ENCODE measurements at places on chromosomes 4 and X.

DNA sequence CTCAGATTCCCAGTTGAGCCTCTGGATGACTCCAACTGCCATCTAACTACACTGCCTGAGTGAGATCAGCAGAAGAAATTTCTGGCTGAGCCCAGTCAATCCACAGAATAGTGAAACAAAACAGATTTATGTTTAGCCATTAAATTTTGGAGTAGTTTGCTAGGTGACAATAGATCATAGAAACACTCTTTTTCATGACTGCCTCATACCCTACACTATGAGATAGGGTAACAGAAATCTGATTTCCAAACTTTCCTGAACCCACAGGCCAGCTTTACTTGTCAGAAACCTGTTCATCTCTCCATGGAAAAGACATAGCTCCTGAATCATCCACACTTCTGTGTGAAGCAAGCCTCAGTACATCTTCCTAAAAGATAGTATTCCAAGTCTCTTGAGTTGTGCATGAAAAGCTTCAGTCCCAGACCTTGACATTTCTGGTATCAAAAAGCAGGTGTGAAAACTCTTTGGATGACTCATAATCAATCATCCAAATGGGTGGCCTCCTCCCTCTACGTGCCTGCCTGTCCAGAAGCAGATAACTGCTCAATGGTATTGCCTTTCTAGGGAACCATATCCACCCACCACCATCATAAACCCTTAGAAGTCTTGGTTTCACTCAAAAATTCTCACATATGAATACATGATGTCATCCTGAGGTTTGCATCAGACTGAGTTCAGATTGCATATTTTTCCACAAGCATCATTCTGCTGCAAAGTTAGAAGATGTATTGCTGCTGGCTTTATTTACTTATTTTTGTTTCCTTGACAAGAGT lies 47.5 kb upstream of the RAP2C start:
- no peak for DNase-seq

- DNase-seq: no peak
These were observed 79.2 kb downstream of the TRIML1 start for GRCh38 chr4:188218392-188218791.

- DNase-seq: no peak
These were observed 10.9 kb upstream of the PPP2R3B start for GRCh38 chrX:397575-397974.

GRCh38 chrX:124231451-124231759 lies 101.1 kb upstream of the TEX13D start:
- no peak for DNase-seq

GRCh38 chrX:9164533-9165426 lies 130.9 kb upstream of the FAM9B start:
- DNase-seq: no peak

DNA sequence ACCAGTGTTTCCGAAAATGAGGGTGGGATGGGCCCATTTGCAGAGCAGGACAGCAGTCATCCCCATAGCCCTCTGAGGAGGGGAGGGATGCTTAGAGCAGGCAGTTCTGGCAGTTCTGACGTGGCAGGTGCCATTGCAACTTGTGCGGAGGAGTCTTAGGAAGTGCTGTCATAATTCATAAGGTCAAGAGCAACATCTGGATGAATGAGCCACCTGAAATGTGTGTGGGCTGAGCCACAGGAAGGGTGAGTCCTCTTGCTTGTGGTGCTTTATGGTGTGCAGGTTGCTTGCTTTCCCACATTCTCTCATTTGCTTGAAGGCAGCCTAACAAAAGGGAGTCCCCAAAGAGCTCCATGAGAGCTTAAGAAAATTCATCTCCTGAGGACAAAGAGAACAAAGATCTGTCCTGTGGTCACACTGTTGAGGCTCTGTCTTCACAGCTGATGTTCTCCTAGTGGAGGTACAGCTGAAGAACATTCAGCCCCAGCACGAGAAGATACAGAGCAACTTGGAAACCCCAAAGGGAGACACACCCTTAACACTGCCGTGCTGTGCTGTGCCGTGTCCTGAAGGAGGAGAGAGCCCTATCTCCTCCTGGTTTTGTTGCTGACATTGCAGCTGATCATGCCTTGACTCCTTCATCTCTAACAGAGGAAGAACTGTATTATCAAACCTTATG lies 60.3 kb downstream of the DLG3 start:
- no peak for DNase-seq

- DNase-seq: no peak
These were observed 14.8 kb downstream of the PJA1 start for GRCh38 chrX:69150281-69150960.

GRCh38 chrX:28472926-28473325 lies 114.3 kb upstream of the IL1RAPL1 start:
- DNase-seq: no peak

DNA sequence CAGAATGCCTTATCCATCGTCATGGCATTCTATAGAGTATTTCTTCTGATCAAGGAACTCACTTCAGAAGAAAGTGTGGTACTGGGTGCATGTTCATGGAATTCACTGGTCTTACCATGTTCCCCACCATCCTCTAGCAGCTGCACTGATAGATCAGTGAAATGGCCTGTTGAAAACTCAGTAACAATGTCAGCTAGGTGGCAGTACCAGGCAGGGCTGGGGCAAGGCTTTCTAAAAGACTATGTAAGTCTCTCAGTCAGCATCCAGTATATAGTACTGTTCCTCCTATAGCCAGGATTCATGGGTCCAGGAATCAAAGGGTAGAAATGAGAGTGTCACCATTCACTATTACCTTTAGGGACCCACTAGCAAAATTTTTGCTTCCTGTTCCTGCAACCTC lies 15.8 kb upstream of the LDB2 start:
- DNase-seq: no peak

GRCh38 chr4:168021666-168022065 lies 70.7 kb upstream of the ANXA10 start:
- DNase-seq: no peak

- DNase-seq: no peak
These were observed 219.0 kb upstream of the DKK2 start for GRCh38 chr4:107255114-107255513.

DNA sequence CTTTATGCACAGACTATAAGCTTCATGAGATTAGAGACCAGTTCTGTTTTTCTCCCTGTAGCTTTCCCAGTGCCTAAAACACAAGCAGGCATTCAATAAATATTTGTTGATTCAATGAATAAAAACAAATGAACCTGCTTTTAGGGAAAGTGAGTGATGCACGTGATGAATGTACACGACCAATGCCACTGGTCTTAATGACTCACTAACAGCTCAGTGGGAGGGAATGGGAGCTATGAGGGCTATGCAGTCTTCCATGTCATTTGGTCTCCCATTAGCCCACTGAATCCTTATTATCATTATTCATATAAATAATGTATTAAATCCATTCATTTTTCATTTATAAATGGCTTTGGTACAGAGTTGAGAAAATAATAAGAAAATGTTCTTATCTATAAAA lies 247.4 kb downstream of the FBXO8 start:
- no peak for DNase-seq

DNA sequence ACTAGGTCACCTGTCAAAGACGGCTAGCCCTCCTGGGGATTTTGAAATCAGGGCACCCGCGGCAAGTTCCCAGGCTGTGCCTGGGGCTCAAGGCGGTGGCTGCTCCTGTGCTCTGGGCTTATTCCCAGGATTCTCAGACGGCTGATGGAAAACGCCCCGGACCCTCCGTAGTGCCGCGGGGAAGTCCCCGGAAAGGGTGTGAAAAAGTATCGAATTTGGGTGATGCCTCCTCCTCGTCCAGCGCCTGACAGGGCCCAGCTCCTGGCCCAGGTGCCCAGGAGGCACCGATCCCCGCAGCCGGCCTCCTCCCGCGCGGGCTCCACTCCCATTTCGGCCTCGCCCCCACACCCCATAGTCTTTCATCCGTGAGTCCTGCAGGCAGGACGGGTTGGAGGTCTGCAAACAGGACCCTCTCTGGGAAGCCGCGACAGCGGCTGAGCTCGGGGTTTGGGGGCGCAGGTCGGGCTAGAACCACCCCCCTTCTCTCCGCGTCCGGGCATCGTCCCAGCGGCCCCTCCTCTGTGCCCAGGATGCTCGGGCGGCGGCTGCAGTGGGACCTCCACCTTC lies 1.1 kb upstream of the NSG1 start:
- DNase-seq: no peak

DNA sequence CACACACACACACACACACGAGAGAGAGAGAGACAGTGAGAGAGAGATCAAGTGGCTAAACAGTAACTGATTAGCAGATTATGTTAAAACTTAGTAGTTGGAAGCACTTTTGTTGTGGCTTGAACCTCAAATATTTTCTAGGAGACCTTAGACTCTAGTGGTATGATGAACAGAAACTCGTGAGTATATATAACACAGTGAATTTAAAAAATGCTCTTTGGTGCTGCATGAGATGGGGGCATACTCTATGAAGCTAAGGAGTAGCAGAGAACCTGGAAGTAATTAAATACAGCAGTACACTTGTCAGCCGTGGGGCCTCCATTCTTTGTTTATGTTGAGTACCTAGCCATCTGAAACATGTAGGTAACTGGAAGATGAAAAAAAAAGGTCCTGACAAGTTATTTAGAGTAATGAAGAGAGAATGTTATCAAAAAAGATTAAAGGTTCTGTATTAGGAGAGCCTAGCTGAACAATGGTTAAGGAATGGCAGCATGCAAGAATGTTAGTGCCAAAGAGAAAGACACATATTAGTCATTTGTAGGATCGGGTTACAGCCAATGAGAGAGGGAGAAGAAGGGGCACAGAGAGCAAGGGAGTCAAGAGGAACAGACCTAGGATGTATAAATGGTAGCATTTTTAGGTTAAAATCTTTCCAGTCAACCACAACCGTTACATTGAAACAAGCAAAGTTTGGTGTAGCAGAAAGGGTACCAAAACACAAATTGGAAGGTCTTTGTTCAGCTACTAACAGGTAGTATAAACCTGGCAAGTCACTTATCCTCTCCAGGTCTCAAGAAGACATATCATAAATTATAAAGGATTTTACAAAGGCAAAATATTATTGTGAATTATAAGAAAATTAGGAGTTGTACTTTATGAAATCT lies 316.7 kb upstream of the DIPK2B start:
- DNase-seq: no peak

- no peak for DNase-seq
These were observed 33.0 kb upstream of the HMX1 start for GRCh38 chr4:8904666-8905065.

DNA sequence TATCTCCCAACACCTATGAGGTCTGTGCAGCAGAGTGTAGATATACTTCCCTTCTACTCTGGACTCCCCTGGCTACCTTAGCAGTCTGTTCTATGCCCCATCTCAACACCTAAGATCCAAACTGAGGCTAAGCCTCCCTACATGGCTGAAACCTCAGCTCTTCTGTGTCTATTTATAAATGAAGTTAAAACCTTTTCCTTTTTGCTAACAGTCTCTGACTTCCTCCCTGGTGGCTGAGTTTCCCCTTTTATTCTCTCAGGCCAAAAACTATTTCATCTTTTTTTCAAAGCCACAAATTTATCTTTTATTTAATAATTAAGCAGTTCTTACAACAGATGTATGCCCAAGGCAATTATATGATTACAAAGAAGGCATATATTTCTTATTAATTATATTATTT lies 111.8 kb upstream of the STIM2 start:
- DNase-seq: no peak

Data from T-helper 2 cell (primary cell).